Activated CD4-positive, alpha-beta T cell treated with anti-CD3 and anti-CD28 coated beads for 24 hours (primary cell): ENCODE measurements at places on chromosomes 3 and 15.

DNA sequence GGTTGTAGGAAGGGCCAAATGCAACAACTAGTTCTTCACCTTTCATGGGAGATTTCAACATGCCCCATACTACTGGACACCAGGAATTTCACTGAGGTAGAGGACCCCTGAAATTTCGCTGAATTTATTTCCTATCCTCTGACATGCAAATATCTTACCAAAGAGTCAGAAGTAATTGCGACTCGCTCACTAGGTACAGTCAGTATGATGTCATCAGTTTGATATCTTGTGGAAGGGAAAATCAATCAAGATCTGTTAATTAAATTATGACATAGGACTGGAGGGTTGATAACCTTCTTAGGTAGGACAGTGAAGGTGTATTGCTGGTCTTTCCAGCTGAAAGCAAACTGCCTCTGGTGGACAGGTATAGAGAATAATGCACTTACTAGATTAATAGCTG lies 74.9 kb upstream of the TNIK start:
- DNase-seq, result no peak

GRCh38 chr3:18655827-18656226 lies 230.7 kb upstream of the SATB1 start:
- no peak for DNase-seq

DNA sequence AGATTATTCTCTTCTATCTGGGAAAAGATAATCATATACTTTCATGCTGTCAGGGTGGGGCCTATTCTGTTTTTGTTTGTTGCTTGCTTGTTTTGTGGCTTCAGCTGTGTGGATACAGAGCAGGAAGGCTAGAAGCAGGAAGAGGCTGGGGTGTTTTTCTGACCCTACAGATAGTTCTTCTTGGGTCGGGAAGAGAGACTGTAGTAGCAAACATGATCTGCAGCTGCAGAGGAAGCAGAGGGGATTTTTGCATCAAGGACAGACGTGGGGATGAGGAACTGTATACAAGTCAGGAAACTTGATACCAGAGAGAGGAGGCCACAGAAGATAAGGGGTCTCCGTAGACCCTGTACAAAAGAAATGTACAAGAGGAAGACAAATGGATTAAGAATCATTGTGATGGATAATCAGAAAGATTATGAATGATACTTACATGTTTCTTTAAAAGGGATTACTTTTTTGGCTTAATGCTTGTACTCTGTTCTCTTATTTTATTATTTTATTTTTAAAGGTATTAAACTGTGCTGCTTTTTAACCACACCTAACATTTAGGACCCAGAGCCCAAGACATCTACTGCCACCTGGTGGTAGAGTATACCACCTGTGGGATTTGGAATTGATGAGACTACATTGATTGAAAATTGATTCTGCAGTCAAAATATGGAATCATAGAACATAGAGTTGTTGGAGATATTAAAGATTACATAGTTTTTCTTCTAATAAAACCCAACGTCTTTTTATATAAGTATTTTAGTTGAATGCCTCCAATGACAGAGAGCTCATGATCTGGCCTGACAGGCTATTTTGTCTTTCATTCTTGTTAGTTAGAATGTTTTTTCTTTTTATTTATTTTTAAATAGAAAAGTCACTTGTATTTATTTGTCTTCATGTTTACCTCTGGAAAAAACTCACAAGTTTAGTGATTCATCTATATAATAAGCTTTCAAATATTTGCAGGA lies 87.3 kb upstream of the ROPN1 start:
- DNase-seq, result no peak

- DNase-seq, result no peak
These were observed 132.5 kb downstream of the MYRIP start for GRCh38 chr3:39941931-39942330.

GRCh38 chr15:101156509-101157159 lies 95.2 kb downstream of the CHSY1 start:
- DNase-seq, result no peak

GRCh38 chr3:183513046-183513706 lies 42.3 kb downstream of the KLHL6 start:
- DNase-seq, result no peak

- no peak for DNase-seq
These were observed 106.3 kb upstream of the ANKRD28 start for GRCh38 chr3:15903759-15904720.

DNA sequence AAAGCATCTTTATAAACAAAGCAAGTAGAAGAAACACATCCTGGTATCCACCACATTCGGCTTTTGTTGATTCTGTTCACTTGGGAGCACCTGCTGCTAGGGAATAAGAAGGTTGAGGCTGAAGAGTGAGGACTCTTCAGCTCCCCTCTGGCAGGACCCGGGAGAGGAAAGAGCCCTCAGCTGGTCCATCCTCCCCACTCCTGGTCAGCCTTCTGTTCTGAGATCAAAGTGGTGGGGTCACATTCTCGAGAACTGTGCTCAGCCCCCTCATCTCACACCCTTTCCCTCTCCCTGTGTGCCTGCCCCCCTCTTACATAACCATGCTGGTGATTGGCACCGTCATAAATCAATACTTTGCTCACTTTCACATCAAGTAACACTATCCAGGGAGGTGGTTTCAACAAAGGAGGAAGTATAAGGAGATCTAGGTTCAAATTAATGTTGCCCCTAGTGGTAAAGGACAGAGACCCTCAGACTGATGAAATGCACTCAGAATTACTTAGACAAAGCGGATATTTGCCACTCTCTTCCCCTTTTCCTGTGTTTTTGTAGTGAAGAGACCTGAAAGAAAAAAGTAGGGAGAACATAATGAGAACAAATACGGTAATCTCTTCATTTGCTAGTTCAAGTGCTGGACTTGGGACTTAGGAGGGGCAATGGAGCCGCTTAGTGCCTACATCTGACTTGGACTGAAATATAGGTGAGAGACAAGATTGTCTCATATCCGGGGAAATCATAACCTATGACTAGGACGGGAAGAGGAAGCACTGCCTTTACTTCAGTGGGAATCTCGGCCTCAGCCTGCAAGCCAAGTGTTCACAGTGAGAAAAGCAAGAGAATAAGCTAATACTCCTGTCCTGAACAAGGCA lies at the start of gene NR1I2:
Gene NR1I2 (plus strand): TSS at position 772 of the 869 bp plus-strand sequence.
- DNase-seq, result no peak

DNA sequence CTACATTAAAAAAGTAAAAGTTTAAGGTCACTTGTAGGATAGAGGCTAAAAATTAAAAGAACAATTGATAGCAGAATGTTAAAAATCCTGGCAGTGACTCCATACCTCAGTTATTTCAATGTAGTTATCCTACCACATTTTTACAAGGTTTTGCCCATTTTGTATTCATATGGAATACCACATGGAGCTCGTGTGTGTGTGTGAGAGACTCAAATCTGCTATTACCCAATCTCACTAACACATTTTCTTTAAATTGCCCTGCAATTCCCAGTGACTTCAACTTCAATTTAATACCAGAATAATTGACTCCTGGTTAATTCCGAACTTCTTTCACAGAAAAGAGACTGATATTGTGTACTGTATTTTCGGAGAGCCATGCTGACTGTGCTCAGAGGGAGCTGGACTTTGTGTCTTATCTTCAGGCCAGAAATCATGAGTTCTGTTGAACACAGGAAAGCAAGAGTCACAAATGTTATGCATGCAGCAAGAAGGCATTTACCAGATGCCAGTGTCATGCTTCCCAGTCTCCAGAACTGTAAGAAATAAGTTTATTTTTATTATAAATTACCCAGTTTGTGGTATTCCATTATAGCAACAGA lies 529.0 kb upstream of the NECTIN3 start:
- DNase-seq, result no peak

DNA sequence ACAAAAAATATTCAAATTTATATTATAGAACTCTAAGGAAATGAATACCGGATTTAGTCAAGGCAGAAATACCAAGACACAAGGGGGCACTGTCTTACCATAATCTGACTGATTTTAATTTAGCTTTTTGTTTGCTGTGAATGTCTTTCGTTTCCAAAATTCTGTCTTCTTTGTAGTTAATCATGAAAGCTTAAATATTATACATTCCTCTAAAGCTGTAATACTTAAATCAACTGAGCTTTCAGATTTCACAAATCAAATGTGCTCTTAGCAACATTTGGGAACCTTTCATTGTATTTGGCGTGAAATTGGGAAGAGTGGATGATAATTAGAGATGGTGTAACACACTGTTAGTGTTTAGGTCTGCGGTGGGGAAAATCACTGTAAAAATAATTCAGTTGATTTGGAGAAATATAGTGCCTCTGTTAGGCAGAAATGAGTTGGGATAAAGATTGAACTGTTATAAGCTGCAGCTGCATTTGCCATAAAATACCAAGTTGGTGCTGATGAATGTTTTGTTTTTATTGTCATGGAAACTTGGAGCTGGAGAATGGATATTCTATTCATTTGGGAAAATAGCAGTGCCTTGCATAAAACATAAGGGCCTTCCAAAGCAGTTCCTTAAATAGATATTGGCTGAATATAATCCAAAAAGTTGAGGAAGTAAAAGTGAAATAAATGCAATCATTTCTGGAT lies 228.2 kb downstream of the TCF12 start:
- DNase-seq, result no peak

DNA sequence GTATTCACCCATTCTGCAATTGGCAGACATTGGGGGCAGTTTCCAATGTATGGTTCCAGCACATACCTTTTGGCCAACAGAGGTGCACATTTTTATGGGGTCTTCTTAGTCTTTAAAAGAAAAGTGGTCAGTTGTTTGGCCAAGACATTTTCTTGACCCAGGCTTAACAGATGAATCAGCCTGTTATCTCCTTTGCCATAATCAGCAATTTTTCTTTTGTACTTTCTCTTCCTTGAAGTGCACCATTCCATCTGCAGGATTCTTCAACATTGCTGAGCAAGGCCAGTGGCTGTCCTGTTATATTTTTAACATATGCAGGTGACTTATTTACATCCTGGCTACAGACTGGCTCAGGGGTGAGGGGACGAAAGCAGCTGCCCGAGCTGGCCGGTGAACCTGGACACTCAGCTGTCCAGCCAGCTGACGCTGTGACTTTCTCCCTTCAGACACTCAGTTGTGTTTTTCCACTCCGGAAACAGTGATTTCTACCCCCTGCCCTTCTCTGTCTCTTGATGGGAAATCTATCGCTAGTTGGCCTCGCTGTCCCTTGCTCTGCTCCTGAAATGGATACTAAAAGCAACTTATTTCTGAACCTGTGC lies 96.5 kb upstream of the TNFAIP8L3 start:
- no peak for DNase-seq

GRCh38 chr3:72487078-72487765 lies 361.0 kb downstream of the SHQ1 start:
- peak; percentile 12 for DNase-seq

- no peak for DNase-seq
These were observed 56.1 kb upstream of the HERC1 start for GRCh38 chr15:63889831-63890230.

DNA sequence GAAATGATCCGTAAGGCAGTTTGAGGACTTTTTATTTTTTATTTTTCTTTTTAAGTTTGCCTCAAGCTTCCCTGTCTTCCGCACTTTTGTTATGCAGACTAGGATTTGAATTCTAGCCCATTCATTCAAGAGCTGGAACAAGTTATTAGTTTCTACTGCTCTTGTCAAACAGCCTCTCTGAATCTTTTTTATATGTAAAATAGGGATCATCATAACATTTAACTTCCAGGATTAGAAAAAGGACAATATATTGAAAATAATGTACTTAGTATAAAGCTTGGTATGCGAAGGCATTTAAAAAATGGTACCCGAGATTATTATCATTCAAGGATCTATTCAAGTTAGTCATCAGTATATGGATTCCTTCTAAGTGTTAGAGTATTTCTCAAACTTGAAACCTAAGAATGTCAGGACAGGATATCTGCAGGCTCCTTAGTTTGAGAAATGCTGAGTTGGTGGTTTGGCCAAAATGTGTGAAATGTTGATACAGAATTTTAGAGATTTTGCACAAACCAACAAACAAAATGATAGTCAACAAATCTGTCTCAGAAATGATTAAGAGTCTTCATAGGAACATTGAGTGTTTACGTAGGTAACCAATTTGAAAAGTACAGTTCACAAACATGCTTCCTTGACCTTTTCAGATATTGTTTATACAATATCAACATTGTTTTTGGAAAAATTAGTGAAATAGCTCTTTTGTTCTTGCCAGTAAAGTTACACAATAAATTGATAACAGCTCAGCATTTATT lies 40.5 kb upstream of the IGSF10 start:
- DNase-seq, result no peak

DNA sequence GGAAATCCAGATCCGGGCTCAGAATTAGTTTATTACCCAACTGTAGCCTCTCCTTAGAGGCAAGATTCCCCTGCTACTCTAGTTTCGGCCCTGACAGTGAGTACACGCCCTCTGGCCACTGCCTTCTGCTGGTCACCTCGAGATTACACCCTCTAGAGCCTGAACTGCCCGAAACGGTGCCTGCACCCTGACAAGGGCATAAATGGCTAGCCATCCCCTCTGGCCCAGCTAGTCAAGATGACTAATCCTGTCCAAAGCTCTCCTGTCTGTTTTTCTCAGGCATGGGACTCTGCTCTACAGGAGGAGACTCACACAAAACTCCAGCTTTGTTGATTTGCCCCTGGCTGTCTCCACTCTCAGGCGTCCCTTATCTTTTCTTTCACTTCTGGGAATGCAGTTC lies 150.5 kb upstream of the UBE2E2 start:
- no peak for DNase-seq

DNA sequence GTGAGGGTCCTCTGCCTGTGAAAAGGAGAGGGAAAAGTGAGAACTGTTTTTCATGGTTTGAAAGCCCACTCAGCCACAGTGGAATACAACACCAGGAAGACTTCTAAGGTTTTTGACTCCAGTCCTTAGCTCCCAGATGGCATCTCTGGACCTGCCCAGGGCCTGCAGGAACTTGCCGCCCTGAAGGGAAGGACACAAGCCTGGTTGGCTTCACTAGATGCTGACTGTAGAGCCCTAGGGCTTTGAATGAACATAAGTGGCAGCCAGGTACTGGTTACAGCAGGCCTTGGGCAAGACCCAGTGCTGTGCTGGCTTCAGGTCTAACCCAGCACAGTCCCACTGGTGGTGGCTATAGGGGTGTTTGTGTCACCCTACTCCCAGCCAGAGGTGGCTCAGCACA lies 21.3 kb upstream of the TMEM266 start:
- DNase-seq, result no peak

GRCh38 chr15:88990185-88990679 lies 77.1 kb upstream of the MFGE8 start:
- no peak for DNase-seq

- peak; percentile 71 for DNase-seq
These were observed 45.7 kb downstream of the CHSY1 start for GRCh38 chr15:101206176-101206591.

GRCh38 chr3:170738766-170739165 lies 131.2 kb downstream of the RPL22L1 start:
- DNase-seq, result no peak

- no peak for DNase-seq
These were observed 839.0 kb downstream of the TUSC7 start for GRCh38 chr3:117548600-117548999.

DNA sequence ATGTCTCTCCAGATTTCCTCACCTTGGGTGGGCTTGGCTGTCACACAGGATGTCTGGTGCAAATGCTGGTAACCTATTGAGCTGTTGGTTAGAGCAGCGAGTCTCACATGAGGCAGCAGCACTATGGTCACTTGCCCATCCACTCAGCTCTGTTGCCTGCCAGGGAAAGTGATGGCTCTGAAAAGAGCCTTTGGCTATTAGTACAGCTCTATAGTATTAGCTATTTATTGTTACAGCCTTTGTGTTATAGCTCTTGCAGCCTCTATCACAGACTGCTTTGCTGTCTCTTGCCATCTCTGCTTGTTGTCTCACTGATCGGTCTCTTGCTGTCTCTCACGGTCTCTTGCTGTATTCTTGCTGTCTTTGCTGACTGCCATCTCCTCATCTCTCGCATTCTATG lies 114.3 kb downstream of the MFSD1 start:
- DNase-seq, result no peak

- DNase-seq, result no peak
These were observed 51.2 kb downstream of the MDFIC2 start for GRCh38 chr3:70261283-70261682.

GRCh38 chr15:88275804-88276203 lies 19.3 kb upstream of the NTRK3 start:
- no peak for DNase-seq
